ENCODE measurements at places on chromosomes 7 and 10.

DNA sequence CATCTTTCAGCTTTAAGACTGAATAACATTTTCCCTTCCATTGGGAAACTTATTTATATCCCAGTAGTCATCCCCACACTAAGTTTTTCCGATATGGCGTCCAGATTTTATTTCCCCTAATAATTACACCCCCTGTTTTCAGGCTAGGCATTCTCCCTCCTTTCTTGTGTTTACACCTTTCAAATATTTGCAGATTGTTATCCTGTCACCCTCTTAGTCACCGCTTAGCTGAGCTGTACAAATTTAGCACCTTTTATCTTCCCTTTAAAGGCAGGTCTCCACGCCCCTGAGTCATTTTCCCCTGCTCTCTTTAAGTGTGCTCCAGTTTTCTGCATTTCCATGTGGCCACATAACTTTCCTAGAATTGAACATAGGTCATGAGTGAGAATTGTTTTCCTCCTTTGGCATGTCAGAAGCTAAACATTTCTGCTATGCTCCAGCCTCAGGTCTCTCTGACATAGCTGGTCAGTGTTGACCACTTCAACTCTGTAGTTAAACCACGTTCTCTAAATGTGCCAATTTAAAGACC lies 47.4 kb downstream of the LRRC4 start:
- DNase-seq = no peak

DNA sequence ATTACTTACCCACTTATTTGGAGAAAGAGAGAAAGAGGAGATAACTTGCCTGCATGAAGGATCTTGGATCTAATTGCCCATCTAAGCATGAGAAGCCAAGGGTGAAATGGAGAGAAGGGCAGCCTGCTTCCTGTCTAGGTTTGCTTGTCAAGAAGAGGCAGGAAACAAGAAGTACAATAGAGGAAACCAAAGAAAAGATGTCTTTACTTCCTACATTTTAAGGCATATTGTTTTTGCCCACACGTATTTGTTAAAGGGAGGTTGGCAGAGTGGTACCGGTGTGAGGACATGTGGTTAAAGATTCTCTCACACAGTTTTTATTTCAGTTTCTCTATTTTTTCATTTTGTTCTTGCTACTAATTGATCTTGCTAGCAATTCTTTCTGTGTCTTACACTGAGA lies 6.0 kb upstream of the TAS2R38 start:
- no peak for DNase-seq

DNA sequence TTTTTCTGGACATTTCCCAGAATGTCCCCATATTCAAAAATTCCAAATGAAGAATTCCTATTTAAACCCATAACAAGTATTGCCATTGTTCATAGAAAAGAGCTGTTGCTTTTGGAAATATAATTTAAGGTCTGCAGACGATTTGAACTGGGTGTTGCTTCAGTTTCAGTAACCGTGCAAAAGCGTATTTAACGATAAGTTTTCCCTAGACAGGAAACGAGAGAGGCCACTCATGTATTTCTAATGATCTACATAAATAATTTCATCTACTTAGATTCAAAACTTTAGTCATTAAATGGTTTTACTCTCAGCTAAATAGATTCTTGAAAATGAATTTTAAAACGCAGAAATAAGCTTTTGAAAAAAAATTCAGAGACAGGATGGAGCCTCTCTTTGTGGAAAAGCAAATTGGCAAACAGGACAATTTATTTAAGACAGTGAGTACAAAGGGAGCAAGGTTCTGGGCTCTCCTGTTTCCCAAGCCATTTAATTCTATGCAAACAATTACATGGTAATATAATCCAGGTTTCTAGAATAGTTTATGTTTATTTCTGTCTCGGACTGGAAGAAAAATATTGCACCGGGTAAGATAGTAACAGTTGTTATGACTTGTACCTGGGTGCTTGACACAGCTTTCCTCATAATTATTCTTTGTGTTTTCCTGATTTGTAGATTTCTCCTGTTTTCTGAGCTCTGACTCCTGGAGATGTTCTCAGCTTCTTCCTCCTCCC lies 263.0 kb downstream of the BAMBI start:
- no peak for DNase-seq

DNA sequence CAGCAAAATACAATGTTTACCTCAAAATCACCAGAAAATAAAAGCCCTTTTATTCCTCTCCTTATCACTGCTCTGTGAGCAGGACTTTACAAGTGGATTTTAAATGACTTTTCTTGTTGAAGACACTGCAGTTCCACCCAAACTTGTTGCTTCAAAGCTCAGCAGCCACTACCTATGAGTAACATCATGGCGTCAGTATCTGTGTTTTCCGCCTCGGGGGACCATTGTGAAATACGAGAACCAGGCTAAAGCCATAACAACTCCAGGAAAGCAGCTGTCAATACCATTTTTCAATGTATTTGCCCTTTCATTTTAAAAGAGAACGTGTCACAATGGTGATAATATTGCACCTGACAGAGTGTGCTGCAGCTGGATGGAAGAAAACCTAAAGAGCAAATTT lies 284.0 kb upstream of the RNF32 start:
- no peak for DNase-seq

DNA sequence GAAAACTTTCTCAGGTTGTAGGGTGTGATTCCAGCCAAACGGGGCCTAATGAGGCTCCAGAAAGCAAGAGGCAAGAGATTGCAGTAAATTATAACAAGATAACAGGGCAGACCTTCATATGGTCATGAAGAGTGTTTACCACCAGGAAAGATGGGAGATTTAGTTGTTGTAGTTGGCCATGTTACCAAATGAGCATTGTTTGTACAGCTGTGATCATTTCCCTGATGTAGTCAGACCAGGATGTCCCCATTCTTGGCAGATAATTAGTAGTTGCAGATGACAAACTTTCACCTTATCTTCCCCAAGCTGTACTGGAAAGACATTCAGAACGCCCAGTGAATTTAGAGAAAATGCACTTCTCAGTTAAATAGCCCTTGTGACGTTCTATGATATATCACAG lies 630.8 kb downstream of the ANKRD7 start:
- no peak for DNase-seq

- peak; percentile 41 for DNase-seq
Measured at GRCh38 chr10:59175538-59176240, 754 bp upstream of the PHYHIPL start.

- DNase-seq = no peak
Measured at GRCh38 chr7:19024261-19024660, 93.2 kb downstream of the TWIST1 start.

DNA sequence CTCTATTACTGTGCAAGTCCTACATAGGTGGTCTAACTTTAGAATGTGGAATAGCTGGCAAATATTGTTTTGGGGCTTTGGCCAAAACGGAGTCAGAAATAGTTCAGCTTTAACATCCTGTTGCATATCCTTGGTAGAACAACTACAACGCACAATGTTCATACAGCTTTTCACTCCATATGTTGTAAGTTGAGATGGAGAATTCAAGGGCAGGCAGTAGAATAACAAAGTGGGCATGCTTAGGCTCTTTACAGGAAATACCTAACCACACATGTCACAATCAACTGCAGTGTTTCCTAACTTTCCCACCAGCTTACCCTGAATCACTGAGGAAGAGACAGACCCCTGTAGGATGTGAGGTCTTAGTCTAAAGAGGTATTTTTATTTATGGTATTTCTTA lies 122.3 kb downstream of the PPP1R3A start:
- DNase-seq = no peak

GRCh38 chr10:53006663-53007526 lies 234.3 kb upstream of the MBL2 start:
- DNase-seq = no peak

DNA sequence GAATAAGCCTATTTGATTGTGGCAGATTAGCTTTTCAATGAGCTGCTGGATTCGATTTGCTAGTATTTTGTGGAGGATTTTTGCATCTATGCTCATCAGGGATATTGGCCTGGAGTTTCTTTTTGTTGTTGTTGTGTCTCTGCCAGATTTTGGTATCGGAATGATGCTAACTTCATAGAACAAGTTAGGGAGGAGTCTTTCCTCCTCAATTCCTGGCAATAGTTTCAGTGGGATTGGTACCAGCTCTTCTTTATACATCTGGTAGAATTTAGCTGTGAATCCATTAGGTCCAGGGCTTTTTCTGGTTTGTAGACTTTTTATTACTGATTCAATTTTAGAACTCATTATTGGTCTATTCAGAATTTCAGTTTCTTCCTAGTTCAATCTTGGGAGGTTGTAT lies 43.4 kb upstream of the KLF14 start:
- no peak for DNase-seq

DNA sequence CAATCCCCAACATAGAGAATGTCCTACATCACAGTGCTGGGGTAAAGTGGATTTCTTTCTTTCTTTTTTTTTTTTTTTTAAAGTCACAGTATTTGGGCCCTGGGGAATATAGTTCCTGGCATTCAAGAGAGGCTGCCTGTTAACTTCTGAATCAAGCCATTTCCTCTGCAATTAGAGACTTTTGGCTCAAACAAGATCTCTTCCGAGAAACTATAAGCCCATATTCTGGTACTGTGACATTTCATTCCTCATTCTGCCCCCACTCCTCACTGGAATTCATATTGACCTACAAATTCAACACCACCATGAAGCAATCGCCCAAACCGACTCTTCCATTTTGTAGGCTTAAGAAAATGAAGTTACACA lies 187.4 kb downstream of the PHTF2 start:
- DNase-seq = no peak

DNA sequence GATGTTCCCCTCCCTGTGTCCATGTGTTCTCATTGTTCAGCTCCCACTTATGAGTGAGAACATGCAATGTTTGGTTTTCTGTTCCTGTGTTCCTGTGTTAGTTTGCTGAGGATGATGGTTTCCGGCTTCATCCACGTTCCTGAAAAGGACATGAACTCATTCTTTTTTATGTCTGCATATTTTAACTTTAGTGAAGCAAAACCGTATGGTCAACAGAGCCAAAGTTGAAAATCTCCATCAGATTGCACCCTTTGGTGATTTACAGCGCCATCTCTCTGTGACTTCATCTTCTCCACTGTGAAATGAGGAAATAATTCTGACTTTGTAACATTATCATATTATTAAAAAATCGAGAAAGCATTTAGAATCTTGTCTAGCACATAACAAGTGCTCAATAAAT lies 132.3 kb upstream of the PLXDC2 start:
- no peak for DNase-seq

DNA sequence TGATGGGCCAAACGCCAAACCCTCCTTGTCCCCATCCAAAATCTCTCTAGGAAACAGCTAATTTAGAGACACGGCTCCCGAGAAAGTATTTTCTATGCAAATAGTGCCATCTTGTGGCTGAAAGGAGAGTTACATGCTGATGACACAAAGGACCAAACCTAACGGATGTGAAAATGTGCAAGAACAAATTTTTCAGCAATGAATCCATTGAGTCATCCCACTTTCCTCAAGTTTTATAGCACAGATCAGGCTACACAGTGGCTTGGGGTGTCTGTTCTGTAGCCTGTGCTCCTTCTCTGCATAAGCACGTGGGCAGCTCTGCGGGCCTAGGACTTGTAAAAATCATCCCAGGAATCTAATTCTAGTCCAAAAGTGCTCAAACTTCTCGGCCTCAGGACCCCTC lies 154.8 kb upstream of the PRR15 start:
- peak; percentile 83 for DNase-seq

All from NCI-H1105 (cell line).